ENCODE measurements at places on chromosomes 5 and 9. TPM values are rescaled to one million over a fixed set of nuclear protein-coding genes. Genes with fewer than 3 reads are reported as not detected.

Gene NRARP
- total RNA-seq, result 1.1 TPM

Gene TAS2R1
- total RNA-seq, result not detected

Gene C9orf50
- total RNA-seq, result not detected

Gene GHR
- total RNA-seq, result 2.1 TPM

Gene PRSS3
- 89.9 TPM for total RNA-seq

Gene TAF1L
- not detected for total RNA-seq

Gene CDC20B
- not detected for total RNA-seq

Gene GGTA1
- total RNA-seq, result not detected

Gene IL4
- not detected for total RNA-seq

Gene OSMR
- 31.5 TPM for total RNA-seq

Gene ELOVL7
- 7.2 TPM for total RNA-seq

Gene EPB41L4A
- 2.5 TPM for total RNA-seq

Gene IFNK
- total RNA-seq, result 72.0 TPM

Gene BRD3
- 10.7 TPM for total RNA-seq

Gene CERT1
- total RNA-seq, result 24.7 TPM

Gene NFX1
- 27.9 TPM for total RNA-seq

Gene SLC4A9
- total RNA-seq, result 0.04 TPM

Gene DMRTA1
- 0.58 TPM for total RNA-seq

Gene OGN
- total RNA-seq, result not detected

Gene FCN2
- not detected for total RNA-seq

Gene IQGAP2
- total RNA-seq, result 0.11 TPM

Gene CCDC192
- not detected for total RNA-seq

Gene CTSV
- 29.7 TPM for total RNA-seq

Gene ARRDC1
- 72.3 TPM for total RNA-seq

Gene IL9
- not detected for total RNA-seq

Gene DMGDH
- total RNA-seq, result 0.07 TPM

Gene IGFBPL1
- total RNA-seq, result 0.46 TPM

Gene ANKRD18A
- total RNA-seq, result 6.4 TPM

Gene GDF9
- total RNA-seq, result 0.14 TPM

Gene CDH18
- total RNA-seq, result 0.10 TPM

Gene MARCOL
- not detected for total RNA-seq

Gene FGD3
- total RNA-seq, result 0.20 TPM

Gene PCDHB8
- total RNA-seq, result not detected

Gene GAPVD1
- 45.3 TPM for total RNA-seq

Gene BTNL9
- total RNA-seq, result 0.04 TPM

Gene CDO1
- total RNA-seq, result 0.18 TPM

Gene GPR151
- not detected for total RNA-seq

Gene C9orf153
- 0.28 TPM for total RNA-seq

Gene MSX2
- total RNA-seq, result 4.0 TPM

Gene TPRN
- total RNA-seq, result 6.6 TPM

Gene MYMK
- total RNA-seq, result not detected

Gene PCDHGA11
- total RNA-seq, result 2.7 TPM

Gene LCN2
- total RNA-seq, result 2.6 TPM

Gene NLN
- total RNA-seq, result 39.1 TPM

Gene C9
- total RNA-seq, result not detected

Gene PRDM9
- not detected for total RNA-seq
